Mononuclear cell (primary cell): ENCODE measurements at places on chromosomes 3 and 15. TPM values are rescaled to one million over a fixed set of nuclear protein-coding genes. Genes with fewer than 3 reads are reported as not detected.

TM4SF4 gene
- total RNA-seq: not detected

SMCO1 gene
- total RNA-seq: not detected

SIDT1 gene
- total RNA-seq: 38.5 TPM

GCSAM gene
- total RNA-seq: 6.4 TPM

IL12A gene
- 4.1 TPM for total RNA-seq

PRICKLE2 gene
- total RNA-seq: 0.63 TPM
